ENCODE measurements at places on chromosomes 7 and 10. TPM values are rescaled to one million over a fixed set of nuclear protein-coding genes. Genes with fewer than 3 reads are reported as not detected.
A peak's percentile ranks its signal among the peaks of the same experiment; 100 is the strongest.

- no peak for DNase-seq
Observed at GRCh38 chr10:43685744-43686143, 37.1 kb upstream of the ZNF32 start.

DNA sequence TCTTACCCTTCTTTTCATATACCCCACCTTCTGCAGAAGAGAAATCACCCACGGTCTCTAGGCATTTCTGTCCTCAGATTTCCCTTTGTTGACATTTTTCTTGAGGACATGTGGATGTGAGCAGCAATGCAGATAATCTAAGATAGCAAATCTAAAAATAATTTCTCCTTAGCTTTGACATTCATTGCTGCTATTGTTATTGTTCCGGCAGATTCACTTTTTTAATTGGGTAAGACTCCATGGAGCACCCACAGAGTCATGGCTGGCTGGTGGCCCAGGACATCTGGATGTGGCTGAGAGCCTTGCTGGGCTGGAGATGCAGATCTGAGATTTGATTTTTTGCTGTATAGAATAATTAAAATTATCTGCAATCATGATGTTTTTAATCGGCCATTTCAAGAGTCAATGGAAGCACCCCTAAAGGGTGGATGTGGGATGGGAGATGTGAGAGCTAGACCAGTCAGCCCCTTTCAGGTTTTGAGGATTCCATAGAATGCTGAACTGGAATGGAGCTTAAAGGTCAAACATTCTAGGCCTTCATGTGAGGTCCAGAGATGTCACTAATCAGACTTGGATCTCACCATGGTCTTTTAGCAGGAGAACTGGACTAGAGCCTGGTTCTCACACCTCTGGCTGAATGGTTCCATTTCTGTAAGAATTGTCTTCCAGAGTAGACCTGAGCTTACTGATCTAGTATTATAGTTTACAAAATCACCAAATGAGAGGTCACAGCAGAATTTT, 37.5 kb downstream of the TAS2R41 start:
- no peak for DNase-seq

DNA sequence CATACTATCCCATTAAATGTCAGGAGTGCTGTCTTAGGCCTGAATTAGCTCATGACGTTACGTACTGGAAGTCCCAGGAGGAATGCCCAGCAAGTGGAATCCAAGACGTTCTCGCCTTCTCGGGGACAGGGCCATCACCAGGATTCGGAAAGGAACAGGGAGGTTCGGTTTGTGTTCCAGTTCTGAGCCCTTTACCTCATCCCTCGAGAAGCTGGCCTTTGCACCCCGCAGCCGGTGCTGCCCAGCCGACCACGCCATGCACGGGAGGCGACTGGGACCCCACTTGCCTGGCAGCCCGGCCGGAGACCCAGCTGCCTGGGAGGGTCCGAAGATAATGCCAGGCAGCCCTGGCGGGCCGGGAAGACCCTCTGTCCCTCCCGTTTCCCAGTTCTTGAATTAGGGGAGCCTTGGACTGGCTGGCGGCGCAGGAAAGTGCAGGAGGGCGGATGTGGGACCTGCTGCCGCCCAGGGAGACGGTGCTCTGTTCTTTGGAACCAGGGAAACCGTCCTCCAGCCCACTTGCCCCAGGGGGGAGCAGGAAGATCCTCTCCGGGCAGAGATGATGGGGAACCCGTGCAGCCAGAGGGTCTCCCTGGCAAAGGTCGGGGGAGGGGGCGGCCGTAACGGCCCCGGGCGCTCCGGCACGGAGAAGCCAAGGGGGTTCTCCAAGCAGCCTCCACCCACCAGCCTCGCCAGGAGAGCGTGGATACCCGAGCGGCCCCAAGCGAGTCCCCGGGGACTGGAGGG, 671 bp upstream of the CHST3 start:
- no peak for DNase-seq

DNA sequence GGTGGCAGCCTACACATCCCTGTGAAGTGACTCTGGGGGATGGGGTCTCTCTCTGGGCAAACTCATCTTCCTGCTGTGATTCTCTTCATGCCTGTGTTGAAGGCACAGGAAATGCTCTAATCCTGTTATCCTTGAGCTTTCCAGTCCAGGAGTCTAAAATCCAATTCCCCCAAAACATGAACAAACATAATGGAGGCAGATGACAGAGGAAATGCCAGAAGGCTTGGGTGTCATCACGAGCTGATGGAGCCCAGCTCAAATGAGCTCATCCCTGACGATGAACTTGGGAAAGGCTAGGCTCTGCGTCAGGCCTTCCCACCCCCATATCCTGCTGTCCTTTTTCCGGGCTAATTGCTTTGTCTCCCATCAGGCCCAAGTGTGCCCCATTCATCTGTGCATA, 165.9 kb upstream of the PODXL start:
- DNase-seq = no peak

DNA sequence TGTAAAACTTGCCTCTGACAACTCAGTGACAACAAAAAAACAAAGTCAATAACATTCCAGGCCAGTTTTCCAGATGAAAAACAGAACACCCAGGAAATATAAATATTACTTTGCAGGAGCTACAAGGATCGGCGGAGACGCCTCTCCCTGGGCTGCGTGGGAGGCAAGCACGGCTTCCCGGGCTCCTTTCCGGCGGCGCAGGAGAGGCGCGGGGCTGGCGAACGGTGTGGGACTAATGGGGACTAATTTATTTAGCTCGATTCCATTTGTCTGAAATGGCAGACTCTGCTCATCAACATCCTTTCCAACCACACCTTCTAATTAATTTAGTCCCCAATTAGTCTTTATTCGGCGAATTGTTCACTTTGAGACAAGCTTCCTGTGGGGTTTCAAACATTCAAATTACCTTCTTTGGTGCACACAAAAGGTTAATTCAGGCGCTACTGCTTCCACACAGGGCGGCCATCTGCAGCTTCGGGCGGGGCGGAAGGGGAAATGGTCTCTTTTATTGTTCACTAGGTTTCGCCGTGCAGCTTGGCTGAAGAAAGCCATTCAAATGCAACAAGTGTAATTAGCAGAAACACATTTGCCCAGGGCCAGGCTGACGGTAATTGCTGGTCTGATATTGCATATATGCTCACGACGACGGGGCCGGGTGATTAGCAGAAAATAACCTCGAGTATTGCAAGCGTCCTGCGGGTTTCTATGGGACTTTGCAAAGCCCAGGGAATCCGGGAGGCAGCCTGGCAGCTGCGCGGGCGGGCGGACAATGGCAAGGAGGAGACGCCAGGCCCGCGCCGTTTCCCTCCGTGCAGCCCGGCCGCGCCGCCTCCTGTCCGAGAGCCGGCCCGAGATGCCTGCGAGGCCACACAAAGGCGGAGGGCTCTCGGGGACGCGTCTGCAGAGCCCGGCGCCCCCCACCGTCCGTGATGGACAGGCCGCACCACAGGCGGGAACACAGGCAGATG, 270.1 kb downstream of the PTPRN2 start:
- DNase-seq = peak; percentile 83

DNA sequence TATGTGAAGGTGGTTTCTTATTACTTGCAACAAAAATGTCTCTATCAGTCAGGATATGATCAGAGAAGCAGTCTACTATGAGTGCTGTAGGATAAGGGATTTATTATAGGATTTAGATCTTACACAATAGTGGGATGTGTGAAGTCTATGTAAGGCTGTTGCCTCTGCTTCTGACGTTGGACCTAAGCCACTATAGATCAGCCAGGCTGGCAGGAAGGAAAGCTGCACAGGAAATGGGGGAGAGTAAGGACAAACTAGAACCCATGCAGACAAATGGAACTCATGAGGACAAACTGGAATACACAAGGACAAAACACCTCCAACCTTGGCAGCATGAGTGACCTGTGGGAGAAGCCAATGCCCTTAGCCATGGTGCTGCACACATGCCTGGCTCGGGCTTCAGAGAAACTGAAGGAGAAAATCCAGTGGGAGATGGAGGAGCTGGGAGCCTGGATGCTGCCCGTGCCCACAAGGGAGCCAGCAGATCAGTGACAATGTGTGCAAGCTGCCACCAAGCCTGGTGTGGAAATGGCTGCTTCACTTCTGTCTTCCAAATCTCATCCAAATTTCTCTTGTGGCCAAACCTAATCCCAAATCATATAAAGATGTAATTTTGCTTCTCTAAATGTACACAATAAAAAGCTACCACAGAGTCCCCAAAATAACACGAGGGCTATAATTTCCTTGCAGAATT, 147.0 kb upstream of the PCGF5 start:
- DNase-seq = no peak

GRCh38 chr10:11266426-11266825, 248.8 kb downstream of the CELF2 start:
- DNase-seq = peak; percentile 36

DNA sequence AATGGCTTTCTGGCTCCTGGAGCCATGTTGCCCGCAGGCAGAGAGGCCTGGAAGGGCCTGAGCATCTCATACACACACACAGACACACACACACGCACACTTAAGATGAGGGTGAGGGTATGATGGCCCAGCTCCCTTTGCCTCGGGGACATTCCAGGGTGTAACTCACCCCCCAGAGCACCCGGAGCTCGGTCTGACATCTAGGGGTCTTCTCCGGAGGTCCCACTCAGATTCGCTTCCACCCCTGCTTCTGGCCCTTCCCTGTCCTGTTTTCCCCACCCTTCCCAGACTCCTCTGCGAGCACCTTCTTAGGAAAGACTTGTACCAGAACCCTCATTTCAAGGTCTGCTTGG, 304.4 kb downstream of the GRID1 start:
- no peak for DNase-seq

DNA sequence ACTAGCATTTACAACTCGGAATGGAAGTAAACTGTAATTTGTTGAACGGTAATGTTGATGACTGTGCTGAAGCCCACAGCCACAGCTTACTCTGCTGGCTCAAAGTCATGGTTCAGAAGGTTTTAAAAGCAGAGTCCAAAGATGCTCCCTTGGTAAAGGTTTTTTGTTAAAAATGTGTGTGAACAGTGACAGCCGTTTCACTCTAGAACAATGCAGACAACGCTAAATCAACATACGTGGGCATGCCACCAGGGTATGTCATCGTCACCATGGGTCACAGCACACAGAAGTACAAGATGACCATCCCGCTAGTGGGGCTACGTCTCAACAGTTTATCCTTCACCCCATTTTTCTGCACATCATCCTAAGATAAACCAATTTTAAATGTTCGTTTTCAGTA, 106.5 kb upstream of the LANCL2 start:
- no peak for DNase-seq

- peak; percentile 36 for DNase-seq
Observed at GRCh38 chr7:70487428-70487827, 644.5 kb upstream of the GALNT17 start.

GRCh38 chr10:62990126-62990525, 143.0 kb upstream of the NRBF2 start:
- no peak for DNase-seq

GRCh38 chr10:78778444-78779338, 290.1 kb upstream of the ZMIZ1 start:
- DNase-seq = no peak

DNA sequence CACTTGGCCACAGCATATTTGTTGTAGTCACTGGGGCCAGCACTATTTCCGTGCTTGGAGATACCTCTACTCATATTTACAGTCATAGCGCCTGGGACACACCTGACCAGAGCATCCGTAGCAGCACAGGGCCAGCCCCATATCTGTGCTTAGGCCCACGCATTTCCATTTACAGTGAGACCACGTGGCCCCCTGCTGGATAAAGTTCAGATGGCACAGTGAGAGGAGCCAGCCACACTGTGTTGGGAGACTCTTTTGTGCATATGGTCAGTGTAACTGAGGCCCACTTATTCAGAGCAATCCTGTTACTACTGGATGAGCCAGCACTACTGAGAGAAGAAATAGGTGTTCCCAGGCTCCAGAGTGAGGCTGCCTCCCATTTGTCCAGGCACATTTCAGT, 455.3 kb downstream of the REEP3 start:
- no peak for DNase-seq

GRCh38 chr7:39894904-39895303, 55.2 kb upstream of the CDK13 start:
- DNase-seq = no peak

GRCh38 chr10:42553064-42553407, 85.3 kb downstream of the ZNF33B start:
- DNase-seq = no peak

GRCh38 chr10:36393801-36394200, 731.6 kb upstream of the ANKRD30A start:
- DNase-seq = no peak

GRCh38 chr10:10564081-10564794, 453.4 kb upstream of the CELF2 start:
- peak; percentile 92 for DNase-seq

GRCh38 chr10:7026818-7027217, 384.0 kb downstream of the SFMBT2 start:
- no peak for DNase-seq

- DNase-seq = peak; percentile 90
Observed at GRCh38 chr10:31603235-31604087, 284.4 kb downstream of the ZEB1 start.

- no peak for DNase-seq
Observed at GRCh38 chr10:24928163-24928562, 24.2 kb downstream of the PRTFDC1 start.

- no peak for DNase-seq
Observed at GRCh38 chr10:49500412-49500811, 38.5 kb downstream of the ERCC6 start.

DNA sequence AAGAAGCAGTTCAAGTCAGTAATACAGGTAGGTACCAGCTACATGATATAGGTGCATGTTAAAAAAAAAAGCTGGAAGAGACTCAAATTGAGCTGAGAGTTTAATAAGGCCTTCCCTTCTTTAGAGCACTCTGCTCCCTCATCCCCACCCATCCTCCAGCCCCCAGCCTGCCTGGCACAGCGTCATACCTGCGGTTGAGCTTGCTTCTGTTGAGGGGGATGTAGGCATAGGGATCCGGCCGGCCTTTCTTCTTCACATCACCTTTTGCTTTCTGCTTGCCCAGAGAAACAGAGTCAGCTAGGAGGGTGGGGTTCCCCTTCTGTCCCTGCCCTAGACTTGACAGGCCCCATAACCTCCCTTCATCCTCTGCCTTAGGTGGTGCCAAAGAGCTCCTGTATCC, 23.8 kb upstream of the FRAT2 start:
- DNase-seq = no peak

DNA sequence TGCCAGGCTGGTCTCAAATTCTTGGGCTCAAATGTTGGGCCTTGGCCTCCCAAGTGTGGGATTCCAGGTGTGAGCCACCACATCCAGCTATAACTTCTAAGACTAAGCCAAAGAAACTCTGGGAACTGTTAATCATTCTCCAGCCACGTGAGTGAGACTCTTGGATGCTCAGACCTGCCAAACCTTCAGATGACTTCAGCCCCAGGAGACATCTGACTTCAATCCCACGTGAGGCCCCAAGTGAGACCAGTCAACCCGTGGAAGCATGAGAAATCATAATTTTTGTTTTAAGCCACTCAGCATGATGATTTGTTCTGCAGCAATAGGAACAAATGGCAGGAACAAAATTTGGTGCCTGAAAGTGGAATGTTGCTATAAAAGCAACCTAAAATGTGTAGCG, 4.3 kb upstream of the PCBD1 start:
- no peak for DNase-seq

GRCh38 chr10:15879663-15880062, 19.4 kb upstream of the MINDY3 start:
- peak; percentile 85 for DNase-seq

- peak; percentile 15 for DNase-seq
Observed at GRCh38 chr10:14507781-14508180, 177.1 kb upstream of the FRMD4A start.

Gene PDK4
- polyA plus RNA-seq = 25.9 TPM

Gene H2BK1
- polyA plus RNA-seq = not detected

Gene AKR1C2
- 2.1 TPM for polyA plus RNA-seq

Gene FAM237B
- not detected for polyA plus RNA-seq

Gene HOXA3
- 2.0 TPM for polyA plus RNA-seq

Gene TBL2
- polyA plus RNA-seq = 25.0 TPM

Gene ZNF804B
- not detected for polyA plus RNA-seq

Gene TRIM50
- polyA plus RNA-seq = 0.34 TPM

Gene VAX1
- polyA plus RNA-seq = 0.48 TPM

Gene HYAL4
- not detected for polyA plus RNA-seq

Gene MLXIPL
- 4.0 TPM for polyA plus RNA-seq

All from brain (organoid and tissue), 16 donors.